ENCODE measurements at places on chromosomes 11 and 22.

GRCh38 chr11:66081505-66081904 lies 11.4 kb downstream of the PACS1 start:
- DNase-seq, result peak; percentile 68

GRCh38 chr11:69442012-69442806 lies 39.3 kb upstream of the LINC01488 start:
- DNase-seq, result peak; percentile 11

GRCh38 chr11:14267861-14268635 lies 90.9 kb downstream of the RRAS2 start:
- no peak for DNase-seq

- peak; percentile 20 for DNase-seq
Measured at GRCh38 chr22:40462195-40462984, 92.0 kb downstream of the SGSM3 start.

DNA sequence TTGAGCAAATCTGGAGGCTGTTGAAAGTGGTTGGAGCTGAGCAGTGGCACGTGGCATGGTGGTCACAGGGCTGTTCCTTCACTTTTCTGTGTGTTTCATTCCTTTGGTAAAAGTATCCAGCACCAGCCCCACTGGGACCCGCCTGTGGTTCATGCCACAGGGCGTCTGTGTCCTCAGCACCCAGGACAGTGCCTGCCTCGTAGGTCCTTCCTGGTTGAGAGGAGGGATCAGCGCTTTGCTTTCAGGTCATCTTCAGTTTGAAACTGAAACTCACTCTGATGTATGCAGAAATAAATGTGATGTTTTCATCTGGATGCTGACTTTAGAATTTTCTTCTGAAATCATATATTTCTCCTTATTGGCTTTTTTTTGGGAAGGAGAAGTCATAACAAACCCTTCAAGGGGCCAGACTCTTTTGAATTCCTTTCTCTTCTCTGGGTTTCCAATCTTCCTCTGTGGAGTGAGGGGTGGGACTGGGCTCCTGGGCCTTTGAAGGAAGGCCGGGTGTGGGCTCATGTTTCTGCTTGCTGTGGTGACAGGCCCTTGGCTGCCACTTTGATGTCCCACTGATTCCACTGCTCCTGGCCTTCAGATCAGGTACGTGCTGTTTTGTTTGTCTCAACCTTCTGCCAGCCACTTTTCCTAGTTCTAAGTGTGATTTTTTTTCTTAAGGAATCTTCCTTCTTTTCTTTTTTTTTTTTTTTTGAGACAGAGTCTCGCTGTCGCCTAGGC lies 26.2 kb downstream of the TBC1D22A start:
- peak; percentile 23 for DNase-seq

GRCh38 chr11:46291441-46292150 lies 14.1 kb downstream of the CREB3L1 start:
- no peak for DNase-seq

- DNase-seq, result no peak
Measured at GRCh38 chr11:121829159-121829643, 286.8 kb downstream of the BLID start.

GRCh38 chr11:100003985-100004384 lies 683.1 kb upstream of the ARHGAP42 start:
- DNase-seq, result no peak

DNA sequence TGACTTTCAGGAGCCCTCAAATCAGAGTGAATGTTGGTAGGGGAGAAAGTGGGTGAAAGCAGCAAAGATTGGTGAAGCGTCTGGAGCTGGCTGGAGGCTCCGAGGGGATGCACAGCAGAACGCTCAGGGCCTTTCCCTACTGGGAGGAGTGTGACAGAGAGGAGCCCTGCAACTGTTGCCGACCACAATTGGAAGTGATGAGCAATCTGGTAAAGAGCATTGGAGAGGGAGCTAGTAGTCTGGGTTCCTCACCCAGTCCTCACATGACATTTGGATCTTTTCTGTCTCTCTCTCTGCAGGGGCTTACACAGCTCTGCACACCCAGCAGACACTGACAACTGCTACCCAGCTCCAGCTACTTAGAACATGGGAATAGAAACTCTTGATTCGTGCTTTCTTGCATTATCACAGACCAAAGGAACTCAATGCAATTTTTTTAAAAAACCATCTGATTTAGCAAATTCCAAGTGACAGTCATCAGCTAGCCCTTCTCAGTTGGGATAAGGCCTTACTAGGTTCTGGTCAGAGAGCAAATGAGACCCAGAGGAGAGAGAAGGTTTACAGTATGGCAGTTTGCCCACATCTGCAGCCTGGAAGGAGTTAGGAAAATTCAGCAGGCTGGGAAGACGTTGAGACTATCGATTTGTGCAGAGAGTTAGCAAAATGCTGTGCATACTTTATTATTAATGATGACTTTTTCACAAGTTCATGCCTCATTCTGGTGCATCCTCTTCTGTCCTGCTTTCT lies 278.0 kb upstream of the PLET1 start:
- DNase-seq, result no peak

DNA sequence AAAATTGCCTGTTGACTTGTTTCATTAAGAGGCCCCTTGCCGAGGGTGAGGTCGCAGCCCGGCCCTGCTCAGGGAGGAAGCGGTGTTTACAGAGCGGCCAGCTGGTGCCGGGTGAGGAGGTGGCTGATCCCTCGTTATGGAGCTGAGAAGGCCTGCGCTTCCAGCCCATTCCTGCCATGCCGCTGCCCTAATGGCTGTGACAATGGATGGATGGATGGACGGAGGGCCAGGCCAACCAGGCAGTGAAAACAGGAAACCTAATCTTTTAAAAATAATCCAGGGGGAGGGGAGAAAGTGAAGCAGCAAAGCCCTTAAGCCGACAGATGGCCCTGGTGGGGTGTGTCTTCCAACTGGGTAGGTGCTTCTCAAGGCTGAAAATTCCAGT lies 38.5 kb downstream of the BCR start:
- no peak for DNase-seq

DNA sequence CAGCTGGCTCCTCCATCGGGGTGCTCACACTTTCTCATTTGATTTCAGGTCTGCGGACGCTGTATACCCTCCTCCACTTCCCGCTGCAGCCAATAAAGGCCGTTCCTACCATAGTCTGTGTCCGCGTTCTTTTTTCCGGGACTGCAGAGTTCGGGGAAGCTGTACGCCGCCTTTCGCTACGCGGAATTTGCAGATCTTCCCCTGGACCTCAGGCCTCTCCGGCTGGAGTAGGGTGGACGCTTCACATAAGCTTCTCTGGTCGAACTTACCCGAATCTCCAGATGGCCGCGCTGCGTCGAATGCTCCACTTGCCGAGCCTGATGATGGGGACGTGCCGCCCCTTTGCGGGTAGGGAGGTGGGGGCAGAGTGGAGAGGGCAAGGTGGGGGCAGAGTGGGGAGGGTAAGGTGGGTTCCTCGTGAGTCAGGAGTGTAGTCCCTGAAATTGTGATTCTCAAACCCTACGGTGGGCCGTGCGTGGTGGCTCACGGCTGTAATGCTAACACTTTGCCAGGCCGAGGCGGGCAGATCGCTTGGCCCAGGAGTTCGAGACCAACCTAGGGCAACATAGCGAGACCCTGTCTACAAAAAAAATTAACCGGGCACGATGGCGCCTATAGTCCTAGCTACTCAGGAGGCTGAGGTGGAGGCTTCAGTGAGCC lies 617 bp downstream of the CSKMT start:
- DNase-seq, result peak; percentile 71

- DNase-seq, result no peak
Measured at GRCh38 chr11:9118277-9118676, 26.9 kb upstream of the SCUBE2 start.

- no peak for DNase-seq
Measured at GRCh38 chr11:96180341-96180740, 162.7 kb downstream of the MAML2 start.

- DNase-seq, result no peak
Measured at GRCh38 chr11:114025329-114025907, 34.1 kb upstream of the ZBTB16 start.

DNA sequence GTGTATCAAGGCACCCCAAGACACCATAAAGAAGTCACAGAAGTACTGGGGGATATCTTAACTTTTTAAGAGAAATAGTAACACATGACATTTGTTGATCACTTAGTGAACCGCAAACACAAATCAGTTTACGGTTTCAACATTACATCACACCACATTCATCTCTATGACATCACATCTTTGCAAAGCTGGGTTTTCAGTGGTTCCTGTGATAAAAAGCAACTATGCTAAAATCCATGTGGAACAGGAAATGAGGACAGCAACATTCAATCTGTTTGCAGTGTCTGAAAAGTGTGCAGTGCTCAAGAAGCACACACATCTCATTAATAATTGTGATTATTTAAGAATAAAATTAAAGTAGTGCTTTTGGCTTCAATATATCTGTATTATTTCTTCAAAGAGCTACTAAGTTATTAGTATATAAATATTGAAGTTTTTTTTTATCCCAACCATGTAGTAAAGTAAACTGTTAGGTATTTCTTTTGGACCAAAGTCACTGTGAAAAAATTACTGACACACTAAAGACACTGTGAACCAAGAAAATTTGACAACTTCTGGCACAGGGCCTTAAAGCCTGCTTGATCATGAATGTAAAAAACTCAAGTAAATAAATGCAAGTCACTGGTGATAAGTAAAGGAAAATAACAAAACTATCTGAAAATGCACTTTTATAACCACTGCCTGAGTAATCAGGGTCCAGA lies 156.0 kb upstream of the SOX6 start:
- no peak for DNase-seq

GRCh38 chr11:63911440-63911839 lies 5.5 kb downstream of the RCOR2 start:
- DNase-seq, result no peak

GRCh38 chr11:21625982-21626381 lies 566.9 kb upstream of the ANO5 start:
- no peak for DNase-seq

DNA sequence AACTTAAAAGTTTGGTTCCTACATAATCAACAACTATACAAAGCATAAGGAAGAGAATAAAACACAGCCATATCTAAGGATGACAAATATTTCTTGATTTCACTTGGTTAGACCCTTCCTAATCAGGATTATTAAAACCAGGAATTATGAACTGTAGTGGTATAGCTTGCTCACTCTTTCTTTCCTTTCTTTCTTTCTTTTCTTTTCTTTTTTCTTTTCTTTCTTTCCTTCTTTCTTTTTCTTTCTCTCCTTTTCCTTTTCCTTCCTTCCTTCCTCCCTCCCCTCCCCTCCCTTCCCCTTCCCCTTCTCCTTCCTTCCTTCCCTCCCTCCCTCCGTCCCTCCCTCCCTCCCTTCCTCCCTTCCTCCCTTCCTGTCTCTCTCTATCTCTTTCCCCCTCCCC lies 78.0 kb downstream of the HORMAD2 start:
- no peak for DNase-seq

DNA sequence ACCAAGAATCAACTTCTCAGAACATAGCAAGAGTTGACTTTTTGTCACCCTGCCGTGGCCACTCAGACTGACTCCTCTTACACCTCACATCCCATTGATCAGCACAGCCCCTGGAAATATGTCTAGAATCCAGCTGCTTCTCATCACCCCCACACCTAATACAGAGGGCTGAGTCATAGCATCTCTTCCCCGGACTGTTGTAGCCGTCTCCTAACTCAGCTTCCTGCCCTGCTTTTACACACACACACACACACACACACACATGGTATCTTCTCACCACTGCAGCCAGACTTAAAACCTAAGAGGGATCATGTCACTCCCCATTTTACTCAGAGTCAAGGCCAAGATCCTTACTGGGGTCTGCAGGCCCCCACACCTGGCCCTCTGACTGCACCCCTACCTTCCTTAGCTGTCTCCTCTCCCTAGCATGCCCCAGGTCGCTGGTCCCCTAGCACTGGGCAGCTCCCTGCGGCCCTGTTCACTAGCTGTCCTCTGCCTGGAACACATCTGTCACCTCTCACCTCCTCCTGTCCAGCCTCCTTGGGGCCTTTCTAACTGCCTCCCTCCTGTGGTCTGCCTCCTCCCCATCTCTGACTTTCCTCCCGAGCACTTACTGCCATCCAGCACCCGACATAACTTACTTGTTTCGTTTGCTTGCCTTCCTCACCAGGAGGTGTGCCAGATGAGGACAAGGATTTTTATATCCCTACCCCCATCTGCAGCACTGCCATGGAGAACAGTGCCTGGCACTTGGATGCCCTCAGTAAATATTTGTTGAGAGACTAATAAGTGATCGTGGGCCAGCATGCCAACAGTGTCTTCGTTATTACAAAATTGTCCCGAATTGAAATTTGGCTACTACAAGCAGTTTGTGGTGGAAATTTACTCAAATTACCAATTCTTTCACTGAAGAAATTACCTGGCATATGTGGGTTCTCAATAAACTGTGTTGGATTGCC lies 61.9 kb downstream of the BMAL1 start:
- DNase-seq, result no peak

GRCh38 chr11:72631806-72632731 lies 42.2 kb downstream of the PDE2A start:
- no peak for DNase-seq

- no peak for DNase-seq
Measured at GRCh38 chr11:26958702-26959049, 35.2 kb upstream of the FIBIN start.

DNA sequence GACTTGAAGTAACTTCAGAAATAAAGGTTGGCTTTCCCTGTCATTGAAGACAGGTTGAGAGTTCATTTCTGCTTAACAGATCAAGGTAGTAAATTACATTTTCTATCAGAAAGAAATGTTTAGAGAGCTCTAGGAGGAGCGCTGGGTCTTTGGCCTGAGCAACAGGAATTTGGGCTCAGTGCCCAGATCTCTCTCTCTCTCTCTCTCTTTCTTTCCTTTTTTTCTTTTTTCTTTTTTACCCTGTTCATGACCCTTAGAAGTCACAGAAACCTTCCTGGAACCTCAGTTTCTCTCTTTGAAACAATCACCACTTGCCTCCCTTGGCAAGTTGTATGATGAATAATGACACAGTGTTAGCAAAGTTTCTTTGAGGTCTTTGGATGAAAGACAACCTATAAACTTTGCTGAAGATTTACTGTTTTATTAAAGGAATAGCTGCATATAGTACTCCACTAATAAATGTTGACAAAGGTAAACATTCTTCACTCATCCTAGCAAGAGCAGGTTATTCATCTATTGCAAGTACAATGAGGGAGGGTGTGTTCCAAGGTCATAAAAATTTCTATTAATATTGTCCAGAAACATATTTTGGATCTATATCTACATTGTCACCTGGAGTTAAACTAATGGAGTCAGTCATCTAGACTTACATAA lies 35.5 kb upstream of the RASSF10 start:
- DNase-seq, result no peak

- no peak for DNase-seq
Measured at GRCh38 chr11:65766535-65766934, 14.2 kb downstream of the AP5B1 start.

- DNase-seq, result no peak
Measured at GRCh38 chr11:8036002-8036802, 44.8 kb upstream of the TUB start.

GRCh38 chr11:14202251-14203196 lies 156.5 kb downstream of the RRAS2 start:
- no peak for DNase-seq

GRCh38 chr11:63851364-63851763 lies 12.5 kb downstream of the MARK2 start:
- no peak for DNase-seq

- no peak for DNase-seq
Measured at GRCh38 chr11:32121012-32121411, 30.1 kb downstream of the RCN1 start.

- no peak for DNase-seq
Measured at GRCh38 chr11:64762277-64762673, 2.5 kb upstream of the PYGM start.

GRCh38 chr22:21984793-21985192 lies 2.2 kb upstream of the TOP3B start:
- no peak for DNase-seq

- DNase-seq, result no peak
Measured at GRCh38 chr11:35969089-35970042, 25.5 kb downstream of the LDLRAD3 start.

GRCh38 chr11:66011785-66012303 lies at the start of gene CST6:
Gene CST6 (plus strand): TSS chr11:66012008. CDS start chr11:66012045, 37 bp downstream.
- DNase-seq, result no peak

Measured in stimulated activated CD4-positive, alpha-beta T cell treated with anti-CD3 and anti-CD28 coated beads, Interleukin-4, amount 100 ng/mL, for 24 hours (primary cell).